GM04503 (cell line): ENCODE measurements at places on chromosomes 1 and 21.

DNA sequence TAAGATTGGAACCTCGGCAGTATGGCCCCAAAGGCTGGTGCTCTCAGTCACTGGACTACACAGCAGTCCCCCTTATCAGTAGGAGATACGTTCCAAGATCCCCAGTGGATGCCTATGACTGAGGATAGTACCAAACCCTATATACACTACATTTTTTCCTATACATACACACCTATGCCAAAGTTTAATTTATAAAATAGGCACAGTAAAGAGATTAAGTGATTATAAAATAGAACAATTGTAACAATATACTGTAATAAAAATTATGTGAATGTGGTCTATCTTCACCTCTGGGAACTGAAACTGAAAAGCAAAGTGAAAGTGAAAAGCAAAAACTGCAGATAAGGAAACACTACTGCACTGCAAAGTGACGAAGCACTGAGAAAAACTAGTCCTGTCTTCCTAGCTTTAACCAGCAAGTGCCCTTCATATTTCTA is 96.8 kb downstream of the INTS7 start:
- DNase-seq: no peak

DNA sequence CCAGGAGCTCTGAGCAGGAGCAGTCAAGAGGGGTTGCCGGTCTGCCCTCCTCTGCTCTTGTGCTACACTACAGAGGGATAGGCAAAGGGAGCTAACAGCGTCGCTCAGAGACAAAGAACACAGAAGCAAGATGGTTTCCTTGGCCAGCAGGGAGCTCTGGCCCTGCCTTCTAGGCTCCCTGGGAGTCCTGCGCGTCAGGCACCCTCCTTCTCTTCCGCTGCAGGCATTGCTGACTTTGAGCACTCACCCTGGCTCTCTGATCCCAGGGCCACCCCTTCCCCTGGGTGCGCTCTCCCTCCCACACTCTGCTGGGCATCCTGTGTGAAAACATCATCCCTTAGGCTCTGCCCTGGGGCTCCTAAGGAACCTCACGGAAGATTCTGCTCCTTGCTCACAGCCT is 489 bp downstream of the TNNI1 start:
- DNase-seq: no peak

GRCh38 chr21:44800103-44800502 is 1.5 kb downstream of the UBE2G2 start:
- no peak for DNase-seq

GRCh38 chr21:32253215-32253641 is 25.6 kb downstream of the MIS18A start:
- peak; percentile 39 for DNase-seq

DNA sequence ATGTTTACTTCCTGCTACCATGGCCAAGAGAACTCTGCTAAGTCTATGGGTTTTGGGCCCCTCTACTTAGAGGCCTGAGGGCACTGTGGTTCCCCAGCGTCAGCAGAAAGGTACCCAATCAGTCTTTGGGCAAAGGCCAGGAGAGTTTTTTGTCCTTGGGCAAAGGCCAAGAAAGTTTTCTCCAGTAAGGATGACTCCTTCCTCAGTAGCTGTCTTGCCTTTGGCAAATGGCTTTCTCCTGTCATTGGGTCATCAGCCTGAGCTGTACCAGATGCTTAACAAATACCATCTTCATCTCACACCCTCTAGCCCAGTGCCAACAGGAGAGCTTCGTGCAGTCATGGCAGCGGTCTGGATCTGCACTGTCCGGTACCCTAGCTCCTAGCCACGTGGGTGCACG is 199.3 kb upstream of the TMEM51 start:
- DNase-seq: no peak

DNA sequence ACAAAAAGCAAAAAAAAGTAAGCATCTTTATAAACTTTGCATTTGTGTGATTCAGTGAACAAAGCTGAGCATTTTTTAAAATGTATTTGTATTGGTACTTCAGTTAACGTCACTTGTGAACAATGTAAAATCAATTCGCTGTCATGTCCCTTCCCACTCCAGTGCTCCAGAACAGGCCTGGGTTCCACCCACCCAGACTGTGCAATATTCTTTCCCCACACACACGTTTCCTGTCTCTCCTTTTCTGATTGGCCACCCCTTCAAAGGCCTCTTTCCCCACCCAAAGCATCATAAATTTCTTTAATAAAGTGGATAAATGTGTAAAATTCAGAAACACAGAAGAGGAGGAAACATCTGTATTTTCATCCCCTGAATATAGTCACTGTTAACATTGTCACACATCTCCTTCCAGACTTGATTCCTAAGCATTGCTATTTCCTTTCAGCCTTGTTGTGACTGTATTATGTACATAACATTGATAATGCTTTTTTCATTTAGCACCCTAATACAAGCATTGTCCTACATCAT is 12.0 kb downstream of the CLEC20A start:
- no peak for DNase-seq

DNA sequence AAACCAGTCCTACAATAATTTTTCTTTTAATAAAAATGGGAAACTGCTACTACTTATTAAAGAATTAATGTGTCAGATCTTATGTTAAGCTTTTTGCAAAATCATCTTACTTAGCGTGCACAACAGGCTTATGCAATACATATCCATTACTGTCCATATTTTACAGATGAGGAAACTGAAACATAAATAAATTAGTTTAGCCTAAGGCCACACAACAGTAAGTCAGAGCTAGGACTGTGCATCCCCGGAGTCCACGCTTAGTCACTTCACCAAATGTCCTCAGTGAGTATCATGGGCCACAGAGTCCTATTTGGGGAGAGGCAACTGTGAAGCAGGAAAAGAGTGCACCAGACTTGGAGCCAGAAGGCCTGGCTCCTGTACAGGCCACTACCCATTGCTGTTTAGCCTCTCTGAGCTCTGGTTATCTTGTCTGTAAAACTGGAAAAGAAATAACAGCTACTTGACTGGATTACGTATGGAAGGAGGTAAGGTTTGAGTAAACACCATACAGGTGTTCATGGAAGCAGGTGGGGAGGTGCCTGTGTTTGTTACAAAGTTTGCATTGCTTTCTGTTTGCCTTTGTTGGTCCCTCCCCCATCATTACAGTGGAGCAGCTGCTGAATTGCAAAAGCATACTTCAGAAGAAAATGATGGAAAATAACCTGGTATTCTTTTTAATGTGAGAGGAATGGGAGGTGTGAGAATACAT is 192.8 kb downstream of the FCRL5 start:
- no peak for DNase-seq

- DNase-seq: no peak
These were observed 34.2 kb downstream of the TRIM11 start for GRCh38 chr1:228372183-228373003.

GRCh38 chr1:12501661-12502060 is 116.3 kb downstream of the DHRS3 start:
- no peak for DNase-seq

- DNase-seq: no peak
These were observed 15.9 kb downstream of the CLDN14 start for GRCh38 chr21:36463991-36464390.

DNA sequence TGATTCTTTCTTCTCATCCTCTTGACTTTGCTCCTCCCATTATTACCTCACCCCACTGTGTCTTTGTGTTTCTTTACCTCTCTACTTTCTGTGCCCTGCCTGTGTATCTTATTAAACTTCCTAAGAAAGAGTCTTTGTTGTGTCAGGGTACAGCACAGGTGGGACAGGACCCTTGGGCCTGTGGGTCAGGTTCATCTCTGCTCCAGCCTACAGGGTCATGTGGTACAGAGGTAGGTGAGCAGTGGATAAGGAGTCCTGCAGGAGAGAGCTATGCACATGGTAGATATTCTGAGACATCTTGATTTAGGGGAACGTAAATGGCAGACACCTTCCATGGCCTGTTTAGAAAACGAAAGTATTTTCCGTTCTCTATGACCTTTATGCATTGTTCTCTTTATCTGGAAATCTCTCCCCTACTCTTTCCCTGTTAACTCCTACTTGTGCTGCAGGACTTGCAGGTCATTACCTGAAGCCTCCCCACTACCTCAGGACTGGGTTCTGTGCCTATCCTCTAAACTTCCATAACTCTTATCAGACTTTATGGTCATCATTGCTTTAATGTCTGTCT is 9.9 kb downstream of the GIPC2 start:
- DNase-seq: no peak

- DNase-seq: no peak
These were observed 84.9 kb downstream of the ITPKB start for GRCh38 chr1:226654046-226654667.

- no peak for DNase-seq
These were observed 42.3 kb downstream of the PAFAH2 start for GRCh38 chr1:25955553-25955952.

DNA sequence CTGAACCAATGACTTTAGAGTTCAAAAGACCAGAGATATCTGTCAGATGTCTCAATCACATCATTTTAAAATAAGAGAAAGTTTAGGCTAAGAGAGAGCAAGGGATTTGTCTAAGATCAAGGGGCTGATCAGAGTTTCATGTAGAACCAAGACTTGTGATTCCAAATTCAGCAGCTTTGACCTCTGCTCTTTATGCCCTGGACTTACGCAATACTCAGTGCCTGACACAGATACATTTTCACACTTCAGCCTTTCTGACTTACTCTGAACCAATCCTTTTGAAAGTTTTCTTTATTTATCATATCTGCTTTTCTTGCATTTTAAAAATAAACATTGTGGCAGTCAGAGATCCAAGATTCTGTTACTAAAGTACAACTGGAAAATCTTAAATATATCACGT is 428.0 kb downstream of the PLPP3 start:
- DNase-seq: no peak

DNA sequence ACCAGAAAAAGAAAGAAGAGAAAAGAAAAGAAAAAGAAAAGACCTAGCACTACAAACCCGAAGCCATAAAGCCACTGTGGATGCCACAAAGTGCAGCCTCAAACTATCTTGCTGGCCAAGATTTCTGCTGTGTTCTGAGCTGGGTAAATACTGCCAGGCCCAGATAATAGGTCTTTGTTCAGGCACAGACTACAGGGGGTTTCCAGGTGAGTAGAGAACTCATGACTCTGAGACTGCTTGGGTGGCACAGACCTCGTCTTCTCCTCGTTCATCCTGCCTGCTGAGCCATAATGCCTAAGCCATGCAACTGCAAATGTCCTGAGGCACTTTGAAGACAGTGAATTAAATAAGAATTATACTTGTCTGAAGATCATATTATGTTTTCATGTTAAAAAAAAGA is 651.8 kb downstream of the LMO4 start:
- no peak for DNase-seq

DNA sequence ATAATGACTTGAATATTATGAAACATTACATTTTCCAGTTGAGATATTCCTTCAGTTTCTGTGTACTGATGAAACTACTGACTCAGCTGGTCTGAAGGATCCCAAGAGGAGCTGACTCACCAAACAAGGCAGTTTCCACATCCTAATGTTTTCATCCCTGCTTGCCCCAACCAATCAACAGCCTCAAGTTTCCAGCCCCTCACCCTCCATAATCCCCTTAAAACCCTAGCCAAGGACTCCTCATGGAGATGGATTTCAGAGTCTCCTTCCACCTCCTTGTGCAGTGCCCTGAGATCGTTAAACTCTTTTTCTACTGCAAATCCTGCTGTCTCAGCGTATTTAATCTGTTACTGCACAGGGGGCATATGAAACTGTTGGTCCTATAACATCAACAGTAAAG is 83.1 kb upstream of the HAO2 start:
- peak; percentile 70 for DNase-seq

GRCh38 chr21:45765375-45765774 is 121.8 kb downstream of the PCBP3 start:
- DNase-seq: no peak

GRCh38 chr1:34858901-34859445 is 576 bp downstream of the SMIM12 start:
- DNase-seq: no peak
